ENCODE measurements at places on chromosomes 6 and 20. TPM values are rescaled to one million over a fixed set of nuclear protein-coding genes. Genes with fewer than 3 reads are reported as not detected.

The MOG gene
- total RNA-seq = not detected

The KIF6 gene
- 0.83 TPM for total RNA-seq

The TMEM30A gene
- total RNA-seq = 38.2 TPM

DNA sequence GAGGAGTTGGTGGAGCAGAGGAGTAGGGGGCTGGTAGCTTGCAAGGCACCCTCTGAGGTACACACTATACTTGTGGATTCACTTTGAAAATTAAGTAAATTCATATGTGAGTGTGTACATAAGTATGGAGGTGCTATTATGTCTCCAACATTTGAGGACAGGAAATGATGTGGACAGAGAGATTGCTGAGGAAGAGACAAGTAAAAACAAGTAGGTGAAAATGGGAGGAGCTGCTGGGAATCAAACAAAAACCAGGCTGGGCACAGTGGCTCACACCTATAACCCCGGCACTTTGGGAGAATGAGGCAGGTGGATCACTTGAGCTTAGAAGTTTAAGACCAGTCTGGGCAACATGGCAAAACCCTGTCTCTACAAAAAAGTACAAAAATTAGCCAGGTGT lies 69.2 kb upstream of the LYRM2 start:
- H3K4me1 ChIP-seq = no peaks in the 10 kb centered on the region
- H3K27me3 ChIP-seq = no peaks in the 10 kb centered on the region
- no peak for DNase-seq
- no peak overlapping the region for H3K27ac ChIP-seq
- H3K4me3 ChIP-seq = no peak overlapping the region

DNA sequence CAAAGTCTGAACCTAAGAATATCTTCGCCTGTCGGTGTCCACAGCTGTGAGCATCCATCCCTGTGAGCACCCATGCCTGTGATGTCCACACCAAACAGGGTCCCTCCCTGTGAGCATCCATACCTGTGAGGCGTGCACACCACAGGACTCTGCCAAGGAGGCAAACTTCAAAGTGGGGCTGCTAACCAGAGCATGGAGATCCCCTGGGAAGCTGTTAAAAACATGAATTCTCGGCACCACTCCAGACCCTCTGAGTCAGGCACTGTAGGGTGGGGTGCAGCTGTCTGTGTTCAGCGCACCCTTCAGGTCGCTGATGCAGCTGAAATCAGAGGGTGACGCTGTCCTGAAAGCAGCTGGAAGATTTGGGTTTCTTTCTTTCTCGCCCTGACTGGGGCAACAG lies 85.4 kb upstream of the NXT1 start:
- no peak overlapping the region for H3K27ac ChIP-seq
- no peaks in the 10 kb centered on the region for H3K36me3 ChIP-seq
- H3K4me1 ChIP-seq = no peaks in the 10 kb centered on the region
- no peak for DNase-seq
- H3K27me3 ChIP-seq = no peaks in the 10 kb centered on the region
- no peak overlapping the region for H3K4me3 ChIP-seq
